ENCODE measurements at places on chromosomes 6 and 20.
A peak's percentile ranks its signal among the peaks of the same experiment; 100 is the strongest.

DNA sequence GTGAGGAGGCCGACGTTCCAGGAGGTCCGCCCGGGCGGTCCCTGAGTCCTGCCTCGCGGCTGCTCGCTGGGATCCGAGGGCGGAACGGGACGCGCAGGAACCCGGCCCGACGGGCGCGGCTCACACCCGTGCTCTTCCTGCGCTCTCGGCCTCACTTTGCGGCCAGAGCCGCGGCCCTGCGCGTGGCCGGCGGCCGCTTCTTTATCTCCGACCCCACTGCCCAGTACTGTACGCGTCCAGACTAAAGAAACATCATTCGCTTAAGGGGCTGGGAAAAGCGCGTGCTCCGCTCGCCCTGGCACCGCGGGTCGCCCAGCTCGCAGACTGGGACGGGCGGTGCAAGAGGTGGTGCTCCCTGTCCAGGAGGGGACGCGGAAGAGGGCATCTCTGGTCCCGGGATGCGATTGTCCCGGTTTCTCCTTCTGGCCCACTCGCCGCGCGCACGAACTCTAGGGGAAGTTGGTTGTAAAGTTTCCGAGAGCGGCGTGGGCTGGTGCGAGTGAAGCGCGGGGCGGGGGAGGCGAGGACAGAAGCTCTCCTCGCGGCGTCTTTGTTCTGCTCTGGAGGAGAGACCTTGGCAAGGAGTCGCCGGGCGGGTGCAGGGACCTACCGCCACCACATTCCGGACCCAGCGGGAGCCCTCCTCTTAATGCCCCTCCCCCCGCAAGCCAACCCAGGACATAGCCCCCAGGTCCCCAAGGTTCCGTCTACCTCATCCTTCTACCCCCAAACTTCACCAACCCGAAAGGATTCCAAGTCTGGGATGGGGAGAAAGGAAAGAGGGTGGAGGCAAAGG, 71.0 kb downstream of the SOX4 start:
- DNase-seq: peak; percentile 56

DNA sequence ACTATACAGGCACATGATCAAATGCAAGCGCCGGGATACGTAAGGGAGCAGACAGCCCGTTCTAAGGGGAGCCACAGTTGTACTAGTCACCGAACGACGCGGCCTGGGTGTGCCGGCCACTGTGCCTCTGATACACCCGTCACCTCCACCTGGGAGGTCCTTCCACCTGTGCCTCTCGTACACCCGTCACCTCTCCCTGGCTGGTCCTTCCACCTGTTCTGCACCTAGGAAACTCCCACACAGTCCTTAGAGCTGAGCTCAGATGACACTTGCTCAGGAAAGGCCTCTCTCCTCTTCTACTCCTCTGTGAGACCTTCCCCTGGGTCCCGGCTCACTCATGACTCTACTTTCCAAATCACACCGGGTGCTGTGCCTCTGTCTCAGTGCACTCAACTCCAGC, 245.0 kb downstream of the TTLL2 start:
- DNase-seq: no peak

- peak; percentile 53 for DNase-seq
These were observed 103.7 kb downstream of the TOX2 start for GRCh38 chr20:44018259-44018941.

DNA sequence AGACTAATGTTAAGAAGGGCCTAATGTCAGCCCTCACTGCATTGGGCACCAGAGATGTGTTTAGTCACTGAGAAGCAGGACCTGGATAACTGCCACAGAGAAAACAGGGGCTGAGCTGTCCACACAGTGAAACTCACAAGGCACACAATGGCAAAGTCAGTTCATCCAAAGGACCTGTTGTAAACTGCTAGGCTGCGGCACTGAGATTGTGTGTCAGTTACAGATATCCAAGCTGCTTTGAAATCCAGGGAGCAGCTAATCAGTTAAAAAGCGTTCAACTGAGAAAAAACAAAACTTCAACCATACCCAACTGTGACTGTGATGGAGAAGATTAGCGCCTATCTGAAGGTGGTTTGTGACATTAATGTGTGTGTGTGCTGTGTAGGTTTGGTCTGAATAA, 27.8 kb upstream of the TMEM14A start:
- DNase-seq: no peak

DNA sequence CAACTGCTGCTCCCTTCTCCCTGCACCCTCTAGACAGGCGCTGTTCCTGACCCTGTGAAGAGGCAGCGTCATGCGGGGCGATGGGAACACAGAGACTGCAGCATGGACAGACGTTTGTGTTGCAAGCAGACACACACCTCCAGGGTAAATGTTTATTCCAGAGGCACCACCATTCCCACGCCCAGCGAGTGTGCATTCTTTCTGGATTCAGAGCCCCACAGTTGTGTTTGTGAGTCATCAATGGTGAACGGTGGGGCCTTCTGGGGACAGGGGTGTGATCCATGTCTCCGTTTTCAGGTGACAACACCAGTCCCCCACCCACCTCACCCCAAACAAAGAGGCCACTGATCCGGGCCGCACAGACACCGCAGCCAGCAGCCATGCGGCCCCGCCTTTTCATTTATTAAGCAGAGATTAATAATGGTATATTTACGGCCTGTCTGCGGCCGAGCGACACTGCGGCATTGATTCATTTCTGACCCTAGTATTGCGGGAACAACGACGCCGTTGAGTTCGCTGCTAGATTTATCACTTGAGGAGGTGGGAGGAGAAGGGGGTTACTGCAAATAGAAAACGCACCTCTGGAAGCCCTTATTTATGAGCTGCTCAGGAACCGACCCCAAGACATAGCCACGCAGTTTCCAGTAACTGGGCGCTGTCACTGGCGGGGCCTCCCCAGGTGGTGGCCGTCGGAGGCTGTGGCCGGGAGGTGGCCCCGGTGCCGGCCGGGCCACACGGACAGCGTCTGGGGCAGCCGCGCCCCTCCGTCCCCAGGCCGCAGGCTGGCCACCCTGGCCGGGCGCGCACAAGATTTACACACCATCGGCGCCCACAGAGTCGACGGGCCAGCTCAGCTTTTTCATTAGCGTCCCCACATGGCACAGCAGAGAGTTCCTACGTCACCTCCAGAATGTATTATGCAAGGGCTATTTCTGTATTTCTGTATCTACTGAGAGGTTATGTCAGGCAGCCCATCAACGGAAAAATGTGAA, 367.6 kb downstream of the THBS2 start:
- no peak for DNase-seq

GRCh38 chr20:39066471-39067242, 104.5 kb downstream of the DHX35 start:
- DNase-seq: no peak

DNA sequence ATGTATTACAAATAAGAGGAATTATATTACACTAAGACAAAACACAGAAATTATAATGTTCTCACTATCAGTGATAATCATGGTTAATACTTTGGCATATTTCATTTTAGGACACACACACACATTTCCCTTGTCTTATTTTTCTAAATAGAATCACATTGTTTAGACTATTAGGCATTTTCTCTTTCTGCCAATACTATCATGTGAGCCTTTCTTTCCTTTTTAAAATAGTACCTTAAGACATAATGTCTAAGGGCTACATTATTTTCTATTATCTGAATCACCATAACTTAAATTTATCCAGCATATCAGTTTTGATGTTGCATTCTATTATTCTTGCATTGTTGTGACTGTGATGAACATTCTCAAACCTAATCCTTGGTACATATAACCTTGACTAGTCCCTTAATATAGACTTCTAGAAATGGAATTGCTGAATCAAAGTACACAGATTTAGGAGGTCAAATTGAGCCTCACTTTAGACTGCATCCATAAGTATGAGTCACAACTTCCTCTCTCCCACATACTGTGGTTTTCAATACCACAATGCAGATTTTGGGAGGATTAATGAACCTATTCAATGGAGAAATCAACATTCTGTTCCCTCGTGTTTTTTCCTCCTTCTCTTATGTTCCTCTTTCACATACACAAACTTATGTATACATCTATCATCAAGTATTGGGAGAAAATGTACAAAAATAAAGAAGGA, 212.6 kb downstream of the MOXD1 start:
- no peak for DNase-seq

- DNase-seq: no peak
These were observed 70.5 kb upstream of the MYLIP start for GRCh38 chr6:16058201-16058928.

DNA sequence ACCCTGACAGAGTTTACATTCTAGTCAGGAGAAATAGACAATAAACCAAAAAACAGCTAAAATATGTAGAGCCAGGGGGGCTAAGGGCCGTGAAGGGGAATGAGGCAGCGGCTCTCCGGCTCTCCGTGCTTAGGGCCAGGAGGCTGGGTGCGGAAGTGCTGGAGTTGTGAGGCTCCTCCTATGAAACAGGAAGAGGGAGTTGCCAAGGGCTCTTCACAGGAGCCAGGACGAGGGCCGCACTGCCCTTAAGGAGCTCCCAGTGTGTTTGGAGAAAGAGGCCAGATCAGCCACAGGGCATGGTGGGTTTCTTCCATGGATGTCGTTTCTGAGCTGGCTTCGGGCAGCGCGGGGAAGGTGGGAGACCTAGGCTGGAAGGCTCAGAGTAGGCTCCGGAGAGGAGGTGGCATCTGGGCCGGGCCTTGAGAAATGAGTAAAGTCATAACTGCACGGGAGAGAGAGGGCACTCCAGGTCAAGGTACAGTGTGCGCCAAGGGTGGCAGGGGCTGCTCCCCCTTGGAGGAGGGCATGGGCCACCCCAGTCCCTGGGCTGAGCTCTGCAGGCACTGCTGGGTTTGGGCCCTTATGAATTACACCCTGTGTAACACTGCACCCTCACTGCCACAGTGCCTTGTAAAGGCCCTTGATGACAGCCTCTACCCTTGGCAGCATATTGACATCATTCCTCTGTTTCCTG, 20.8 kb upstream of the MLN start:
- DNase-seq: no peak

GRCh38 chr20:33662172-33662571, at the start of gene C20orf144:
Gene C20orf144, plus strand, starts transcription at chr20:33662327. Its CDS starts 19 bp downstream, at chr20:33662346.
- DNase-seq: no peak

GRCh38 chr6:31403283-31404060, at the start of gene MICA:
Gene MICA, plus strand, starts transcription at chr6:31403595. Its CDS starts 38 bp downstream, at chr6:31403633.
- peak; percentile 89 for DNase-seq

GRCh38 chr20:46025376-46025783, 3.6 kb upstream of the SLC12A5 start:
- no peak for DNase-seq

GRCh38 chr20:709991-710779, 34.6 kb upstream of the SCRT2 start:
- DNase-seq: no peak

DNA sequence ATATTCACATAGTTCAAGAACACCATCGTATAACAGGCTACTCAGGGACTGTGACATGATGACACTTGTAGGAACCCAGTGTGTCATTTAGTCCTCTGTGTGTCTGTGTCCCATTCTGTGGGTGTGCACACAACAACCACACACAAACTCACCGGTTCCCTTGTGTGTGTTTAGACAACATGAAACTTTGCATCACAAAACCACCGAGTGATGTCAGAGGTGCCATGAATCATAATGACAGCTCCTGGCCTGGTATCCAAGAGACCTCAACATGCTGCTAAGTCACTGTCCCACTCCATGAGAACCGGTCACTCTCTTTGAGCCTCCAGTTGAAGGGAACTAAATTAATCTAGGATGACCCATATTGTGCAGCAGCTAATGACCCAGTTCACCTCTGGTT, 421.3 kb downstream of the PREX1 start:
- no peak for DNase-seq

DNA sequence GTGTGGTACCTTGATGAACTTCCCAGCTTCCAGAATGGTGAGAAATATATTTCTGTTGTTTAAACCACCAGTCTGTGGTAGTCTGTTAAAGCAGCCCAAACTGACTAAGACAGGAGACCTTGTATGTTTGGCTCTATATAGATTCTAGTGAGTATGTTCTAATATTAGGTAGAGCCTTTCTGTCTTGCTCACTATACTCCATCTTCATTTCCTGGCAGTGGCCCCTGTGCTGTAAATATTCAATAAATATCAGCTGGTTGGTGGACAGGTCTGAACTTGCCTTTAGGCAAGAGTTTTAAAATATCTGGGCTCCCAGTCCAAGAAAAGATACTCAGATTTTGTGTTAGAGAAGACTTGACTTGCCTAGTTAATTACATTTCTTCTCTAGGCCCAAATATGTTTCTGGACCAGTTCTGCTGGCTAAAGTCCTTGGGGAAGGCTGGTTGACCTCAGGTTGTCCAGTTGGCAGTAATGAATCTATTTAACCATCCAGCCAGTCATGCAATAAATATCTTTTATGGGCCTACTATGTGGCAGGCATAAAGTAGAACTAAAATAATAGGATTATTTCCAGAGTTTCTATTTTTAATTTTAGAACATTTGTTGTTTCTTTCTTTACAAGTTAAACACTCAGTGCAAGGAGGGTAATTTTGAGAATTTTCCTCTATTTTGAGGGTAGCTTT, 22.3 kb downstream of the PPP1R14C start:
- no peak for DNase-seq

GRCh38 chr20:15256676-15257568, 919.5 kb upstream of the FLRT3 start:
- DNase-seq: peak; percentile 41

- no peak for DNase-seq
These were observed 42.2 kb downstream of the CD164 start for GRCh38 chr6:109339906-109340678.

GRCh38 chr6:47780510-47781356, 1.1 kb upstream of the OPN5 start:
- DNase-seq: peak; percentile 52

DNA sequence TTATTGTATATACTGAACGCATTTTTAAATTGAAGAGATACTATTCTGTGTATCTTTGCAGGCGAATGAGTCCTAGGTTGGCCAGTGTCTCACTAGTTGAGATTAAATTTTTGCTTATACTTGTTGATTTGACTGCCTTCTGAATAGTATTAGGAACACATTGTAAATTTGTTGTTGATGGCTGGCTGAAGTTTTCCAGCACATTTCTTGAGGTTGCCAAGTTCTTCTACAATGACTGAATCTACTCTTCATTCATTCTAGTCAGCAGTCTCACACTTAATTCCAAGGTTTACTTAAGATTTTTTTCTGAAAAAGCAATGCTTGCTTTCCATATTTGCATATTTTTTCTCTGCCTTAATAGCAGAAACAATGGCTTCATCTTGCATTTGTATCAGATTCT, 151.7 kb downstream of the ZFAND3 start:
- DNase-seq: no peak

DNA sequence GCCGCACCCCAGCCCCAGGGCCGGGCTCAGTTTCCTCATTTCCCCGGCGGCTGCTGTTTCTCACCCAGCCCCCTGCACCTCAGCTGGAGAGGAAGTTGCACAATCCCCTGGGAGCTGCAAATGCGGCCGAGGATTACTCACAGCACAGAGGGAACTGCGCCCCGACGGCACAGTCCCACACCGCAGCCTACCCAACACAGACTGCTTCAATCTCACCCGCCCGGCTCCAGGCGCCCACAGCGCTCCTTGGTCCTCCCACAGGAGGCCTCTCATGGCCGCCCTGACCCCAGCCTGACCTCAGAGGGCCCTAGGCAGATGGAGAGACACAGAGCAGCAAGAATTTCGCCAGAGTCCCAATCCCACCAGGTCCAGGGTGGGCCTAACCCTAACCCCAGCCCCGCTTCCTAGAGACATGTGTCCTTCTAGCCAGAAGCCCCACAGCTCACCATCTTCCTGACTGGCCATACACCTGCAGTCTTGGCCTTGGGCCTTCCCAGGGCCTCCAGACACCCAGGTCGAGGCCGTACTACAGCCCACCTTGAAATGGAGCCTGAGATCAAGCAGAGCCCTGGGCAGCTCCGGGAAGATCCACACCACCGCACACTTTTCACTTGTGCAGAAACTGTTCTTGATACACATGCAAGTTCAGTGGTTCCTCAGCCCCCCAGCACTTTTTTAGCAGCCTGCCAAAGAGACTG, 11.7 kb downstream of the TFEB start:
- no peak for DNase-seq

- DNase-seq: no peak
These were observed 10.8 kb upstream of the LATS1 start for GRCh38 chr6:149728499-149729234.

- no peak for DNase-seq
These were observed 1.5 kb upstream of the ILRUN start for GRCh38 chr6:34697904-34698559.

Measured in muscle of arm (tissue), 14 donors.